Adipocyte (in vitro differentiated cells): ENCODE measurements at places on chromosomes 3 and 15.
A peak's percentile ranks its signal among the peaks of the same experiment; 100 is the strongest.

DNA sequence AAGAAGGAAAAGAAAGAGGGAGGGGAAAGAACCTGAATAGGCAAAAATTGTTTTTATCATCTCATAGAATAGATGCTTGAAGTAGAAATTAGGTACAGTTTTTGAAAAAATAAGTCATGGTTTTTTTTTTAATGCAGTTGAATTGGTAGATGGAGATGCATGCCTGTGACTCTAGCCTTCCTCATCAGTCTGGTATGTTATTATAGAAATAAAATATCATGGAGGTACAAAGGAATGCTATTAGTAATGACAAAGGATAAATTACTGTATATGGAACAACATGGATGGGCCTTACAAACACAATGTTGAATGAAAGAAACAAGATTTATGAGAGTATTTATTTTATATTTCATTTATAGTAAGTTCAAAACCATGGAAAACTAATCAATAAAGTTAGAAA, 162.4 kb upstream of the GALNT15 start:
- DNase-seq: peak; percentile 34

GRCh38 chr3:100424261-100424660, 22.9 kb downstream of the LNP1 start:
- no peak for DNase-seq

GRCh38 chr3:156253150-156253549, 132.8 kb downstream of the KCNAB1 start:
- DNase-seq: no peak

- peak; percentile 89 for DNase-seq
Measured at GRCh38 chr3:14203521-14204079, 25.0 kb downstream of the LSM3 start.

GRCh38 chr15:68373028-68373427, 58.9 kb downstream of the ITGA11 start:
- DNase-seq: no peak

DNA sequence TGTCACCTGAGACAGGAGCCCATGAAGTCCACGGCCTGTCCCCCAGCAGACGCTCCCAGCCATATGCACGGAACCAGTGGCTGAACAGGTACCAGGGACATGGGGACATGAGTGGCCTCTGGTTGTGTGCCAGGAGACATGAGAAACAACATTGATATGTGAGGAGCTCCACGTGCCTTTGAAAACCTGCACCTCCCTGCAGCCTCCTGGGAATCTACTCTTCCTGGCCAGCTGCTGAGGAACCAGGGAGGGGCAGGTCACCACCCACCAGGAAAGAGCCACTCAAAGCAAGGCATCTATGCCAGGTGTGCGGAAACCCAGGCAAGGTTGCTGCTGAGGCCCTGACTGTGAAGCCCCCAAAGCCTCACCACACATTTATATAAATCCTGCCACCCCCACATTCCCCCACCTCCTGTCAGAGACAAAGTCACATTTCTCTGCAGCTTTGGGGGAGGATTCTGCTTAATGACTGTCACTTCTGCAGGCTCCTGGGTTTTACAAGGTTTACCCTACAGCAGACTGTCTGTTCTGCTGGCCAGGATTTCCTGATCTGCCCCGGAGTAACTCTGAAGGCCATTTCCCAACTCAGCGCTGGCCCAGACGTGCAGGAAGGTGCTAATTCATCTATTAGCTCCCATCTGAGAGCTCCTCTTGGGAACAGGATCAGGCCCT, 110.8 kb downstream of the ADCY5 start:
- DNase-seq: no peak
